ENCODE measurements at places on chromosomes 1 and 21.
A peak's percentile ranks its signal among the peaks of the same experiment; 100 is the strongest.

DNA sequence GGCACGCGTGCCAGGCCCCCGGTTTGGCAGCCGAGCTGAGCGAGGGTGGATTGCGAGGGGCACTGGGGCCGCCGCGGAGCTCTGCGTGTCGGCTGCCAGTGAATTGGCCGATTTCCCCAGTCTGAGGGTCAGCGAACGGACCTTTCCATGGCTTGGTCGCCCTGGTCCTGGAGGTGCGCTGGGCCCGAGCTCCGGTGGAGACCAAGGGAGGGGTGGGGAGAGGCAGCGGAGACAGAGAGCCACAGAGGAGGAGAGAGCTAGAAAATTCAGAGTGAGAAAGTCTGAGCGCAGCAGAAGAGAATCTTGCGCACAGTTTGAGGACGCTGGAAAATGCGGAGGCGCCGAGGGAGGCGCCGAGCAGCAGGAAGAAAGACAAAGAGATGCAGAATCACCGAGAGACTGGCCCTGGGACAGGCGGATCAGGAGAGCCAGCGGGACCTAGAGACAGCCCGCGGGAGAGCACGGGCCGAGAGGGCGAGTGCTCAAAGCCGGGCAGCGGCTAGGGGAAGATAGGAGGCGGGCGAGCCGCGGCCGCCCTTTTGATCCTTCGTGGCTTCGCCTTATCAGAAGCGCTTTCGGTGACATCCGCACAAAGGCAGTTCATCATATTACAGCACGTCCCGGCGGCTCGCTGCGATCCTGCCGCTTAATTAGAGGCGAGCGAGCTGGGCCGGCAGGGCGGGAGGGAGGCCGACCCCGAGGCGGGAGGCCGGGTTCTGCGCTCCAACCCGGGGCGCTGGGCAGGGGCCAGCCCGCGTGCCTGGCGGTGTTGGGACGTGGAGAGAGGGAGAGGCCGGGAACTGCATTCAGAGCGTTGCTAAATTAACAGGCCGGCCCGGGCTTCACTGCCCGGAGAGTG, 12.7 kb downstream of the PAX7 start:
- DNase-seq: no peak

DNA sequence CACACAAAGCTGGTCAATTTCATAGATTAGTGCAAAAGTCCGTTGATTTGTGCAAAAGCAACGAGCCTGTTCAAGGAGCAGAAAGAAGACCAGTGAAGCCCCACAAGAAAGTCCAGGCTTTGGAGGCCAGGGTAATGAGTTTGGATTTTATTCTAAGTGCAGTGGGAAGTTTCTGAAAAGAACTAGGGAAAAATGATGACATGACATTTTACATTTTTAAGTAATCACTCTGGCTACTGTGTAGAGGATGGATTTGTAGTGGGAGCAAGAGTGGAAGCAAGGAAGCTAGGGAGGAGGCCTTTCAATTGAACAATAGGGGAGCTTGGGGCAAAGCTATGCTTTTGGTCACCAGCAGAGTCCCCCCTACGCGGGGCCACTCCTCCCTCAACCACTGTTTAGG, 186.2 kb downstream of the ZNF281 start:
- no peak for DNase-seq

GRCh38 chr1:66388913-66389312, 145.0 kb upstream of the SGIP1 start:
- no peak for DNase-seq

DNA sequence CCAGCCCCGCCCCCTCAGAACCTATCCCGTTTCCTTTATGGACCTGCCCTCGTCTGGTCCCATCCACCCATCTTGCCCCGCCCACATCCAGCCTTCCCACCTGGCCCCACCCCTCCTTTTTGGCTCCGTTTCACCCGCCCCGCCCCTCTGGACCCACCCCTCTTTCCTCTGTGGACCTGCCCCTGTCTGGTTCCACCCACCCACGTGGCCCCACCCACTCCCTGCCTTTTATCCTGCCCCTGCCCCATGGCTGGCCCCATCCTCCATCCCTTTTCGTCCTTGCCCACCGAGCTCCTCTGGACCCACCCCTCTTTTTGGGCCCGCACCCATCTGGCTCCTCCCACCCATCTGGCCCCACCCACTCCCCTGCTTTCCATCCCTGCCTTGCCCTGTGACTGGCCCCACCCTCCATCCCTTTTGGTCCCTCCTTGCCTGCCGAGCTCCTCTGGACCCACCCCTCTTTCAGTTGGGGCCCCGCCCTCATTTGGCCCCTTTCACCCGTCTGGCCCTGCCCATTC, 177.3 kb downstream of the CAMTA1 start:
- no peak for DNase-seq

DNA sequence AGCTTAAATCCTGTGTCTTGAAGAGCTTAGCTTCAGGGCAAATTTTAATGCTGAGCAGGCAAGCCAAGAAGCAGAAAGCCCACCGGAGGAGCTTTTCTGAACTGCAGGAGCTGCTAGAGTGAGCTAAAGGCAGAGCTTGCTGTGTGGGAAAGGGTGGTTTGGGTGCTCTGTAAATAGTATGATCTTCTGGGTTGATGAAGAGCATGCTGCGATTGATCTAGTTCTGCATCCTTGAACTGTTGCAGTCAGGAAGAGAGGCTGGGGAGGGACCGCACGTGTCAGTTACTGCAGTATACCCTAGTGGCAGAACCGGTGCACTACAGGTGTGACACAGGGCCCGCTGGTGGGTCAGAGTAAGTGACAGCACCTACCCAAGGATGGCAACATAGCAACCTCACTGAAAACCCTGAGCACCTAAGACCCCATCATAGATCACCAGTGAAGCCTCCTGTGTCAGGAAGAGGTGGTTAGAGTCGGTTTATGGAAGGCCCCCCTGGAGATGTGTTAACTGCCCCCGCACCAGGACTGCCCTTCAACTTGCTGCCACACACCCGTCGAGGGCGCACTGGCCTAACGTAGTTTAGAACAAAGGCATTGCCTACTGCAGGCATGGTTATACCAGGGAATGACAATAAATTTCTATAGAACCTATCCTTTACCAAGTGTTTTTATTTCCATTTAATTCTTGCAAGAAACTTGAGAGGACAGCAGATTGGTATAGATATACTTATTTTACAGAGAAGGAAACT, 146.0 kb upstream of the KIAA0040 start:
- peak; percentile 31 for DNase-seq

- DNase-seq: no peak
These were observed 183.5 kb downstream of the HMCN1 start for GRCh38 chr1:185917646-185918045.

GRCh38 chr1:115117298-115117697, 28.0 kb upstream of the TSPAN2 start:
- DNase-seq: no peak

DNA sequence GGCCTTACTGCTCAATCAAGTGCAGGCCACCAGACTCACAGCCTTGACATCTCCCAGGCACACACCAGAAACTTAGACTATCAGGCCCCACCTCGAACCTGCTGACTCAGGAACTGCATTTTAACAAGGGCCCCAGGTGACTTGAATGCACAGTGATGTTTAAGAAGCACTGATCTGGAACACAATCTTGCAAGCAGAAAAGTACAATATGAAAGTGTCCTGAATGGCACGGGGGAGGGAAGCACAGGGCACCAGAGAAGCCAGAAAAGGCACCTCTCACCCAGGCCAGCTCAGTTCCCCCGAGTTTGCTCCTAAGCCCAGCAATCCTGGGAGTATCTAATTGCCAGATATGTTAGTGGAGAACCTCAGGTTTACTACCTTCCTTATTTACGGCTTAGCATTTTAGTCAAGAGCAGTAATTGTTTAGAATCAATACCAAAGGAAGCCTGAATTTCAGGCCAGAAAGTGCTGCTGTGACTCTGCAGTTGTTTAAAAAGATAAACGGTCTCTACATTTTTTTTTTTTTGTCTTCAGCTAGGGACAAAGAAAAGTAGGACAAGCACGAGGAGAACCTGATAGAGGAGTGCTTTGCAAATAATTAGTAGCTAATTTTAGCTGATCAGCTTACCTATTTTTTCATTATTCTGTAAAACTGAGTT, 50.9 kb upstream of the CDC42BPA start:
- DNase-seq: no peak

- DNase-seq: no peak
These were observed 65.7 kb downstream of the KIF26B start for GRCh38 chr1:245220381-245220985.

Data from T-helper 2 cell (primary cell).